HT-29 (cell line): ENCODE measurements at places on chromosomes 7 and 10.

- no peak for DNase-seq
Measured at GRCh38 chr7:43351683-43352082, 231.2 kb upstream of the STK17A start.

- no peak for DNase-seq
Measured at GRCh38 chr10:88097536-88097935, 234.1 kb downstream of the PTEN start.

DNA sequence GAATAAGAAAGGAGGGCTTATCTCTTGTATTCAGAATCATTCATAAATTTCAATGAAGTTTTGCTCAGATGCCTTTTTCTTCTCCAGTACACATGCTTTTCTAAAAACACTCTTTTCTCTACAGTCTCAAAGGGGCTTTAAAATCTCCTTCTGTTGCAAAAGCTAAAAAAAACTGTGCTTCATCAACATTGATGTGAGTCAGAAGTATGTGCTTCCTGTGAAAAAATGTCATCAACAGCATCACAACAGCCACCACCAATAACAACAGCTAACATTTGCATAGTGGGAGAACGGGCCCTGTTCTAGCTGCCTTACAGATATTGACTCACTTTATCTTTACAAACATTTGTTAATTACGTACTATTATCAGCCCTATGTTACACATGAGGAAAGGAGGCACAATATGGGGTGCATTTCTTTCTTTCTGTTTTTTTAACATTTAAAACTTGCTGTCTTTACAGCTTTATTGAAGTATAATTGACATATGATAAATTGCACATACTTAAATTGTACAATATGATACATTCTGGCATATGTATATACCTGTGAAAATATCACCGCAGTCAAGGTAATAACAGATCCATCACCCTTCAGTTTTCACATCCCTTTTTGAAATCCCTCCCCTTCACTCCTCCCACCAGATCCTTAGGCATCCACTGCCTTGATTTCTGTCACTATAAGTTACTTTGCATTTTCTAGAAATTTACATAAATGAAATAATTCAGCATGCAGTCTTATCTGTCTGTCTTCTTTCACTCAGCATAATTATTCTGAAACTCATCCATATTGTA is 1605.4 kb upstream of the LRRTM3 start:
- no peak for DNase-seq

DNA sequence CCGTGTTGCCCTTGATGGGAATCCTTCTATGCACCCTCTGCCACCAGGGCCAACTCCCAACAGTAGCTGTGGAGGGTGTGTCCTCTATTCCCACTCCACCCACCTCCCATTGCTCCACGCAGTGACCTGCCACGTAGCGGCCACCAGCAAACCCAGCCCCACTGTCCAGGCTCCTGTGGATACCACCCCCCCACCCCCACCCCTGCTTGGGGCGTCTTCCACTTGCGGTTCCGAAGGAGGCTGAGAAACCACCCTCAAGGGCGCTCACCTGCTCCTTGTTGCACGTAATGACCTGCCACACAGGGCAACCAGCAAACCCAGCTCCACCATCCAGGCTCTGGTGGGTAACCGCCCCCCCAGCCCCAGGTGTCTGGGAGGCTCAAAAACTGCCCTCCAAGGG is 72.0 kb downstream of the DIP2C start:
- DNase-seq: no peak

DNA sequence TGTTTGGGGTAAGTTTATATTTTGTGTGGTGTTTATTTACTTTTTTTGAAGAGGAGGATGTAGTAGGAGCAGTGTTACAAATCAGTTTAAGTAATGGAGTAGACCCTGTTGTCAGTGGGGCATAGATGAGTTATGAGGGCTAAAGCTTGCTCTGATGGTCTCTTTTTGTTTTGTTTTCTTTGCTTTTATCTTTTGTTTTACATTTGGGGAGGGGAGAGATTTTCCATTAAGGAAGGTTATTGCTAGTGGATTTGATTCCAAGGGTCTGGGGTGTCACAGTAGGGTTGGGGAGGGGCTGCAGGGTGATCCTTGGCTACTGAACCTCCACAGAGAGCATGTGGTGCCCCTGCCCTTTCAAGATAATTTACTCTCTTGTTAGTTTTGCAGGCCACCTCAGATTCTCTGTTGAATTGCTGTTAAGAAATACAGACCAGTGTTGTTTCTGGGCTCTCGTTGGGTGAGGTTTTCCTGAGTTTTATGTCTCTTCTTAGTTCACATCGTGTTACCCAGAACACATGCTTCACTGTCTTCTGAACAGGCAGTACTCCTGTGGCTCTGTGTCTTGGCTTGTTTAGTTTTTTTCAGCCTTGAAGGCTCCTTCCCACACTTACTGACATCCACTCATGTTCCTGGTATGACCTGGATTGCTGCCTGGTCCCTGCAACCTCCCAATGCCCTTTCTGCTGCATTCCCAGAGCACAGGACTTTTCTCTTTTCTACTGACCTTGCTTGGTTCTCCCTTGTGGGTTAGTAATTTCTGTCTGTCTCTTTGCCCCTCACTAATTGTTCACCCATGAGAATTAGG is 4.2 kb downstream of the KIFBP start:
- DNase-seq: no peak

GRCh38 chr7:15685358-15686294 is 857 bp downstream of the MEOX2 start:
- DNase-seq: no peak
